ENCODE measurements at places on chromosomes 5 and 9.

GRCh38 chr9:84821431-84821830 lies 151.9 kb downstream of the NTRK2 start:
- no peak for DNase-seq

GRCh38 chr5:10838038-10838437 lies 77.0 kb upstream of the DAP start:
- DNase-seq: no peak

GRCh38 chr9:73011181-73011750 lies 58.4 kb upstream of the ALDH1A1 start:
- DNase-seq: peak; percentile 75

DNA sequence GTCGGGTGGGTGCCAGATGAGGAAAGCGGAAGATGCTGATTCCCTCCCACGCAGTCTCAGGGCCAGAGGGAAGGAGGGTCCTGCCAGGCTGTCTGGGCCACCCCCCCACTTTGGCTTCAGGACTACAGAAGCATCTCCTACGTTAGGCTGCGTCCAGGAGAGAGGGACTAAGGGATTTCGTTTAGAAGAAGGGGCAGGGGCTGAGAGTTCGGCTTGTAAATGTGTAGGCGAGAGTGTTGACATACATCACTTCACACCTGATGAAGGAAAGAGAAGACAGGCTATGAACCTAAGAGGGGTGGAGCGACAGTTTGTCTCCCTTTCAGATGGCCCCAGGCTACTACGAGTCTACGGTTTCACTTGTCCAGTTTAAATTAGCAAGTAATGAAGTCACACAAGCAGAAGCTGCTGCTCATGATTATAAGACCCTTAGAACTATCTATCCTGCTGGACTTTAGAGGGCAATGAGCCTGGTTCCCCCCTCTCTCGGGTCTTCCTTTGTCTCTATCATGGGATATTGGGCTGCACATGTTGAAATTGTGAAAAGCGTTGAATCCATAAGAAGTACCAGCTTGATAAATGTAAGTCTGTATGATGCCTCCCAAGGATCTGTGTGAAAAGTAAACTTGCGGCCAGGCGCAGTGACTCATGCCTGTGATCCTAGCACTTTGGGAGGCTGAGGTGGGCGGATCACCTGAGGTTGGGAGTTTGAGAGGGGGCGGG lies 193.0 kb downstream of the AOPEP start:
- DNase-seq: no peak

- DNase-seq: no peak
Observed at GRCh38 chr5:111643499-111643898, 113.5 kb downstream of the NREP start.

DNA sequence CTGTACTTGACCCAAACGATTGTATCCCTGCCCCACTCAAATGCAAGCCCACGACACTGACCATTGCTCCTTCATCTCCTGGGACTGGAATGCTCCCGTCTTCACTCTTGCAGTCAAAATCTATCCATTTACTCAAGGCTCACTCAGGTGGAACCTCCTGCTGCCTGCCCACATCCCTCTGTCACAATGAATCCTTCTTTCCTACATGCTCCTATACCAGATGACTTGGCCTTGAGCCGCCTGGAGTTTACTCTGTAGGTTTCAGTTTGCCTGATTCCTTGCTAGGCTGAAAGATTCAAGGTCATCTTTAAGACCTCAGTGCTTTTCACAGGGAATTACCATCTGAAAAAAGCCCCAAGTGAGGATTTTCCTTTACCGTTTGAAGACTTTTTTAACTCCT lies 264.1 kb downstream of the GLIS3 start:
- no peak for DNase-seq

GRCh38 chr5:95447961-95448360 lies 56.8 kb downstream of the FAM81B start:
- DNase-seq: no peak

GRCh38 chr5:180898621-180899246 lies at the start of gene BTNL8:
TSS of gene BTNL8 (plus strand) at chr5:180899159. CDS start at chr5:180899311, 152 bp downstream.
- no peak for DNase-seq

DNA sequence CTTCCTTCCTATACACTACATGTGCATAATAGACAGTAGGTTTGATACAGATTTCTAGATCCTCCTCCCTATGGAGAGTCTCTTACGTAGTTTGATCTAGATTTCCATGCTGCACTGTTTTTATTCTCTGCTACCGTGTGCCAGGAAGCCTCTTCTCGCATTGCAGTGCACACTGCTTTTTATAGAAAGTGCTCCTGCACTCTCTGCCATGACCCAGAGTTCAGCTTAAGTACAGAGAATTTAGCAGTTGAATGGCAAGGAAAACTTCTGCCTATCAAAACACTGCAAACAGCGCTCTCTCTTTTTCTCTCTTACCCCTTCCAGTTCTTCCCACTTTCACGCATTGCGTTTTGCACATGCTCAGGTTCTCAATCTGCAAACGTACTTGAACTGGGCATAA lies 187.4 kb downstream of the ARHGAP26 start:
- no peak for DNase-seq

DNA sequence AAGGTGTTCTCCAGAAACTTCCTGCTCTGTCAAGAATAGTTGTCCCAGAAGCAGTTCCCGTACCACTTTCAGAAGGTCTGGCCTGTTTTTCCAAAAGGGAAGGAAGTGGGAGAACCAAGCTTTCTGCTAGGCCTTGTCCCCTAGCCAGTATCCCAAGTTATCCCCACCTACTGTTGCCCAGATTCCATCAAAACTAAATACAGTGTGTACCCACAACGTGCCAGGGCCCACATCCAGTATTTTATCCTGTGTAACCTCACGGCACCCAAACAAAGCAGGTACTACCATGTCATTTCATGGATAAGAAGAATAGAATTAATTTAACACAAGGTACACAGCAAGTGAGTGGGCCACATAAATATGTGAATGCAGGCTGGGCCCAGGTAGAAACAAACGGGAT lies 126.2 kb downstream of the CDK5RAP2 start:
- DNase-seq: no peak

DNA sequence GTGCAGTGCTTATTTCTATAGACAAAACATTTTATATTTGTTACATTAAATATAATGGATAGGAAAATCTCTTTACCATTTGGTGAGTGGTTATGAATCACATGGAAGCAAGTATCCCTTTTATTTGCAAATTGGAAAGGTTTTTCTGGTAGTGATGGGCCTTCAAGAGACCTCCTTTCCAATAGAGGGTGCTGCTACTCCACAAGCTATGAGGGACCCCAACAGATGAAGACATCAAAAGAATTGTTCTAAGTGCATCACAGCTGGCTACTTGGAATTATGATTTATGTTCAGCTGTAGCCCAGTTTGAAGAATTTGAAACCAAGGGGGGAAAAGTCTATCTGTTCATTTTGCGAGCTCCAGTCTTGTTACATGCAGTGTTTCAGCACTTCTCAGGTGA lies 493.7 kb upstream of the SGCD start:
- no peak for DNase-seq

GRCh38 chr9:135378751-135379150 lies 100.8 kb upstream of the PPP1R26 start:
- no peak for DNase-seq

DNA sequence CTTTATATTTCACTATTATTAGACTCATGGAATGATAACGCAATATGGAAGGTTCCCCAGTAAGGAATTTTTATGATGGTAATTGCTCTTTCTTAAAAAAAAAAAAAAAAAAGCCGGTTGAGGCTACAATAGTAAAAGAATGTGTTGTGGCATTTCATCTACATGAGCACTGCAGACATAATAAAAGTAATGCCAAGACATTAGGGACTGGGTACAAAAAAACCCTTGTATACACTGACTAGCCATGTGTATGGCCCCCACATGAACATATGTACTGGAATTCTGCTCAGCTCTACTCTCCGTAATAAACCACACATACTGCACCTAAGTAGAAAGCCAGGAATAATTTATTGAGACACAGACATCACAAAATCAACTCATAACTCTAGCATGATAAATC lies 218.4 kb downstream of the ADAMTS6 start:
- DNase-seq: peak; percentile 21

DNA sequence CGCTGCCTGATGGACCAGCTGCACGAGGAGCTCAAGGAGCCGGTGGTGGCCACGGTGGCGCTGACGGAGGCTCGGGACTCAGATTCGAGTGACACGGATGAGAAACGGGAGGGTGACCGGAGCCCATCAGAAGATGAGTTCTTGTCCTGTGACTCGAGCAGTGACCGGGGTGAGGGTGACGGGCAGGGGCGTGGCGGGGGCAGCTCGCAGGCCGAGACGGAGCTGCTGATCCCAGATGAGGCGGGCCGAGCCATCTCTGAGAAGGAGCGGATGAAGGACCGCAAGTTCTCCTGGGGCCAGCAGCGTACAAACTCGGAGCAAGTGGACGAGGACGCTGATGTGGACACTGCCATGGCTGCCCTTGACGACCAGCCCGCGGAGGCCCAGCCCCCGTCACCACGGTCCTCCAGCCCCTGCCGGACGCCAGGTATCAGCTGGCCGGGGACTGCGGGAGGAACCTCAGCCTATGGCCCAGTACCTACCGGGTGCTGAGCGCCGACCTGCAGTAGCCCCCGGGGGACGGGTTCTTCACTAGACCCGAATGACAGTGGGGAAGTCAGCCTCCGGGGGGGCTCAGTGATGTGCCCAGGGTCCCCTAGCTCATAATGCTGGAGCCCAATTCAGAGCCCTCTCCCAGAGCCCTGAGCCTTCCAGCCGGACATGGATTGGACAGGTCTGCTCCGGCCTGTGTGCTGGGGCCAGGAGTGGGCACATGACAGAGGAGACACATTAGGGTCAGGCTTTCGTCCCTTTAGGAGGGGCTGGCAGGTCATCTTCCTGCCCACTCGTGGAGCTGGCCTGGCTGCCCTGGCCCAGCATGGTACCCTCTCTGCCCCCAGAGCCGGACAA lies 33.0 kb downstream of the USP20 start:
- no peak for DNase-seq

GRCh38 chr5:137156180-137156579 lies 342.9 kb downstream of the SPOCK1 start:
- DNase-seq: no peak

- DNase-seq: no peak
Observed at GRCh38 chr5:102286476-102286875, 9.6 kb downstream of the SLCO4C1 start.

DNA sequence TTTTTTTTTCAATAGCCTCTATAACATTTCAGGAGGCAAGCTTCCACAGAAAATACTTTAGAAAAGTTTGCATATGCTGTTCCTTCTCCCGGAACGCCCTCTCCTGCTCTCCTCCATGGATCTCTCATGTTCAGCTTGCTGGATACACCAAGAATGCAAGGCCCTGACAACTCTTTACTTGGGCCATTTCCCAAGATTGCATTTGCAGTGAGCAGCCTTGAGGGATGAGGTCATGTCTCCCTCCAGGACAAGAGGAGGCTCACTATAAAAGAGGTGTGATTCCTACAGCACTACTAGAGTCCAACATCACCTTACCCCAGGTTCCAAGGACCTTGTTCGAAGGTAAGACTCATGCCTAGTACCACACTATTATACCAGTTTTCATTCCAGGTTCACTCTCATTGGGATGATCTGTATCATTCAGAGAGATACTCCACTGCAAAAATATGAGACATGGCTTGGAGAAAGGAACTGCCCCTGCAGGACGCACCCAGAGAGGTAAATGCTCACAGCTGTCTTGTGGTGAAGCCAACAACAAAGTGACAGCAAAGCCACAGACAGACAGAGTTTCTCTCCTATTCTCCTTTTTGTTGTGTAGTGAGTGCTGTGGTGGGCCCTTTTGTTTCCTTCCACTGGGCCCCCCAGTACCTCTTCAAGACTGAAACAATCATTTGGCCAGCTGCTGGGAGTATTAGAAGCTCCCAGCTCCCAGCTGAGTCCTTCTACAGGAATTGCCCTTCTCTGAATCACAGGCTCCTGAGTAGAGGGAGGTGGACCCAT lies 151.7 kb upstream of the ZNF366 start:
- DNase-seq: peak; percentile 40

DNA sequence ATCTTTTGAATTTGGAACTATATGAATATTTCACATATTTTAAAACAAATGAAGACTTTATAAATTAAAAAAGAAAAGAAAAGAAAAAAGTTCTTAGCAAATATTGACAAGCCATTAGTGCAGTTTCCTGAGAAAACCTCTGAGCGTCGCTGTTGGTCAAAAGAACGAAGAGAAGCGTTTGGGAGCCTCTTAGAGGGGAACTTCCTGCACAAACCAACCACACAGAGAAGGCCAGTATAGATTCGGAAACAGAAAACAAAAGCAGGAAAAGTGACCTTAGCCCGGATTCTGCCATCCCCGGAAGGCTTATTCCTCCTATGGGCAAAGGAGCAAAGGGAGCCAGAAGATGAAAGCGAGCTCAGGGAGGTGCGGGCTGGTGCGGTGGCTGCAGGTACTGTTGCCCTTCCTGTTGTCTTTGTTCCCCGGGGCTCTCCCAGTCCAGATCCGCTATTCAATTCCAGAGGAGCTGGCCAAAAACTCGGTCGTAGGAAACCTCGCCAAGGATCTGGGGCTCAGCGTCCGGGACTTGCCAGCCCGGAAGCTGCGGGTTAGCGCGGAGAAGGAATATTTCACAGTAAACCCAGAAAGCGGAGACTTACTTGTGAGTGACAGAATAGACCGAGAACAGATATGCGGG lies at the start of gene PCDHGB2:
PCDHGB2 (plus strand) TSS at position 205 of the 637 bp plus-strand sequence; CDS start at position 347, 142 bp downstream.
- DNase-seq: no peak

DNA sequence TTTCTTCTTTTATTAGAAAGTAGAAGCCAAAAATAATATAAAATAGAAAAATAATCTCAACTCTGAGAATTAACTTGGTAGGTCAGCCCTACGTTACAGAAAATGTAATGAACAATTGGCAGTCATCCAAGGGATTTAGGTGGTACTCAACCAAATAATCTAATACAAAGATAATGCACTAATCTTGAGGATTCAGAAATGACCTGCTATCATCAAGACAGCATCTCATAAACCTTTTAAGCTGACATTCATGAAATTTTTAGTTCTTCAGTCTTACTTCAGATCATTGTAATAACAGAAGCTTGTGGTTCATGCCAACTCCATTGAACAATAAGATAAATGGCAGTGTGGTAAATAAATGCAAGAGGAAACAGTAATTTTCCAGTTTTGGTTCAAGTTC lies 1058.0 kb downstream of the MAT2B start:
- no peak for DNase-seq

GRCh38 chr9:34552986-34553385 lies 30.2 kb upstream of the ENHO start:
- DNase-seq: no peak

- DNase-seq: no peak
Observed at GRCh38 chr5:102807878-102808502, 52.9 kb downstream of the PAM start.

- no peak for DNase-seq
Observed at GRCh38 chr5:59039296-59040023, 456.6 kb downstream of the RAB3C start.

GRCh38 chr5:95857185-95857945 lies 34.8 kb upstream of the GLRX start:
- DNase-seq: no peak

- no peak for DNase-seq
Observed at GRCh38 chr9:108521063-108521590, 334.7 kb downstream of the ACTL7B start.

GRCh38 chr9:136532799-136533774 lies 12.8 kb downstream of the NOTCH1 start:
- no peak for DNase-seq

- no peak for DNase-seq
Observed at GRCh38 chr5:156350256-156350655, 23.3 kb downstream of the SGCD start.
